ENCODE measurements at places on chromosomes 12 and 14.

GRCh38 chr14:64209444-64210131 is 84.6 kb downstream of the ESR2 start:
- no peak for DNase-seq

DNA sequence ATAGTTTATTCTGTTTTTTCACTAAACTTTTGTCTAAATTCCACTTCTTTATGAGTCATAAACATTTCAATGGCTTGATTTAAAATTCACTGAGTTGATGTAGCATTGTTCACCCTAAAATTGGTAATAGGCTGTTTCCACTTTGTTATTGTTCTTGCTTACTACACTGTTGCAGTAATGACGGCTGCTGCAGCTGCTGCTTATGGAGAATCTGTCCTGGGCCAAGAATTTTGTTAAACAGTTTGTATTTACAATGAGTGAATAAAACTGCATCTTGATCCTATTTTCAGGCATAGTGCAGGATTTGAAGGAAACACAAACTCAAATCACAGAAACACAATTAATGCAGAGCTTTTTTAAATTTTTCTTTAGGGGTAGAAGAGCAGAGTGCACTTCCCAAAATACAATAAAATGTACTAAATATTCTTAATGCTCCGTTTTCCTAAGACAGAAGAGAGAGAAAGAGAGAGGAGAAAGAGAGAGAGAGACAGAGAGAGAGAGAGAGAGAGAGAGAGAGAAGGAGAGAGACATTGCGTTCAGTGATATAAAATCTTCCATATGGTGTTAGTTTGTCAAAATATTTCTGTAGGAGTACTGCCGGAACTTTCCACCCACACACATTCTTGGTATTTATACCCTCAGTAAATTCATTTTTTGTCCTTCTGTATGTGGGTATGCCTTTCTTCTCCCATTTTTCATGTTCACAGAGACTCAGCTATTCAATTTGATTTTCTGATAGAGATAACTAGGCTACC is 266.4 kb downstream of the LRFN5 start:
- DNase-seq = no peak

DNA sequence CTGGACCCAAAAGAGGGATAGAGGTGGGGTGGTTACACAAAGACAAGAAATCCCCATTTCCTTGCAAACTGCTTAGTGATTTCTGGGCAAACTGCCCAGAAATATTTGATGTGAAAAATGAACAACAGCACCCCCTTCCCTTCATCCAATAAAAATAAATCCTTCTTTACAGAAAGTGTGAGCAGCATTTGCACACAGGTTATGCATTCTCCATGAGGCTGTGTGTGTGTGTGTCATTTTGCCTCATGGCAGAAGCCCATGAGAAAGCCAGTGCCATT is 17.2 kb upstream of the NRXN3 start:
- DNase-seq = no peak

DNA sequence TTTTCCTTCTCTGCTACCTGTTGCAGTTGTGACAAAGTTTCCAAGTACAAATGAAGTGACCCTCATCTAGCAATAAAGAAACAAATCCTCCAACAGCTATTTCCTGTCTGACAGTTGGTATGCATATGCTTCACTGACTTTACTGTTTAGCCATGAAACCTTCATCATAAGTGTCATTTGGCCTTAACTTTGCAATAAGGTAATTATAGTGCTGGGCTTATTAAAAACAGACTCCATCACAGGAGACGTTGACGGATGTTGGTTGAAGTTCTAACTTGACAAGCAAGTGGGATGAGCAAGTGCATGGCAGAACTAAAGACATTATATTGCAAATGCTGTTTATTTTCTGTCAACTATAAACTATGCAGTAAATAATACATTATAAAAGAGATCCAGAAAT is 425.2 kb downstream of the RPS29 start:
- no peak for DNase-seq

DNA sequence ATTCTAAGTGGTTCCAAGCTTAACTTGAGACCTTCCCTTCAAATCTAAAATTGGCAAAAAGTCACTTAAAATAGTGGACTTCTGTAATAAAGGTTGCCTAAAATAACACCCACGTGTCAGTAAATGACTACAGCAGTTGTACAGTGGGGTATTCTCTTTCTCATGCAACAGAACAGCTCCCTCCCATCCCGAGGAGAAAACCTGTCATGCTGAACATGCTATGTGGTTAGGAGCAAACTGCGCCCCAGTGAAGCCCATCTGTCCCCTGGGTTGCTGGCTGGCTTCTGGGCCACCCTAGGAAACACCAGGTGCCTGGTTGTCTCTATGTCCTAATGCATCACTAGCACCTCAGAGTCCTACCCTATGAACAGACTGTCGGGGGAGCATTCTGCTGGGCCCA is 2.7 kb downstream of the BTBD6 start:
- DNase-seq = no peak

DNA sequence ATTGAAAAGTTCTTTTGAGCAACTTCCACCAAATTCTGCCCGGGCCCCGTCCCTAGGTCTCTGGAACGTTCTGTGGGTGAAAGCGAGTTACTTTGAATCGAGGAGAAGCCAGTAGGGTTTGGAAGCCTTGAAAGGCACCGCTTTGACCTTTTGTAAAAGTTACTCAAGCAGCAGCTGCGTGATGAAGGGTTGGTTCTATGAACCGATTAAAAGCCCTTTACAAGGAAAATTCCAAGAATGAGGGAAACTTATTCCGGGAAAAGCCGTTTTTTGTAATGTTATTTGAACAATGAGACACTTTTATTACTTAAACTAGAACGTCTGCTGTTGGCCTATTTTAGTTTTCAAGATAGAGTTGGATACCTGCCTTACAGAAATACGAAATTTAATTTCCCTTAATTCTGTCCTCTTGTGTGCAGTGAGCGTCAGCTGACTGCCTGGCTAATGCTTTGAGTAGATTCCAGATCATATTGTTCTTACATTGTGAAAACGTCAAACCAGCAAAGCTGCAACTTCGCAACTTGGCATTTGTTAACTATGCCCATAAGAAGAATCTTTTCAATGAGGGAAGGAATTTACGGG is 906 bp downstream of the LARP4 start:
- DNase-seq = no peak

DNA sequence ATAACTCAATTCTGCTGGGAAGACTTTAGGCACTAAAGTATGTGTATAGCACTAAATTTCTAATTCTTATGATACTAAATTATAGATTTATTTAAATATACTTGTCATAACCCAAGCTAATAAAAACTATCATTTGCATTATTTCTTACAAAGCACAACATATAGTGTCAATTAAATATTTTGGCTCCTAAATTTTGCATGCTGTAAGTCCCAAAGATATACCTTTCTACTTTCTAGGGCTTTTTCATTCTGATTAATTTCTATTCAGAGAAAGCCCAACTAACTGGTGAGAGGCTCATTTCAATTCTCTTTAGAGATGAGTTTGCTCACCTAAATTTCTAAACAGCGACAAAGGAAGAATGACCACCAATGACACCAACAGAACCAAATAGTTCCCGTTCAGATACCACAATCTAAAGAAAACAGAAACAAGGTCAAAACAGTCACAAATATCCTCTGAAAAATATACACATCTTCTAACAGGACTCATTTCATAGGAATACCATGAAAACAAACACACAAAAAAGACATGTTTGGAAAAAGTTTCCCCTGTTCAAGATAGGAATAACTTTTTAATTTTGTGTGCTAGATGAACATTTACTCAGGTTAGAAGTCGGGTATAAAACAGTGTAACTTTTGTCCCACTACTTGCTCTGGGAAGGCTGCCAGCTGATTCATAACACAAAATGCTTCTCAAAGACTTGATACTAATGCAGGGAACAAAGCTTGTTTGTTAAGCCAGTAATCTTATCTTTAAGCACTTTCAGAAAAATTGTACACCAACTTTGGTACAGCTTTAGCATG is 7.6 kb downstream of the SLC38A2 start:
- DNase-seq = no peak

- DNase-seq = no peak
Observed at GRCh38 chr12:20505056-20505455, 136.7 kb downstream of the PDE3A start.

DNA sequence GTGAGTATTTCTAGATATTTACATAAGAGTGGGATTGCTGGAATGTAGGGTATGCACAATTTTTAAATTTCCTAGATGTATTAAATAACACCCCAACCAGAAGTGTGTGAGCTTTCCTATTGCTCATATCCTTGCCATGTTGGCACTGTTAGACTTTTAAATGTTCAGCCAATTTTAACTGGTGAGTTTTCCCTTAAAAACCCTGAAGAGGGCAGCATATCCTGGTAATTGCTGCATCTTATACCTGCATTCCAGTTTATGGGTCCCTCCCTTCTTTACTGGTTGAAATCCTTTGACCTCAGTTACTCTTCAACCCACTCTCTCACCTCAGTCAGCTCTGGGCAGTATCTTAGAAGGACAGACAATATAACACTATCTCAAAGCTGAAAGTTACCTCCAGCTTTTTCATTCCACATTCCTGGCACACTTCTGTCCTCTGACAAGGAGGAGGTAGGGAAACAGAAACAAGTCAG is 270.6 kb downstream of the PAWR start:
- DNase-seq = no peak

GRCh38 chr14:102277874-102278630 is 26.9 kb downstream of the MOK start:
- no peak for DNase-seq

DNA sequence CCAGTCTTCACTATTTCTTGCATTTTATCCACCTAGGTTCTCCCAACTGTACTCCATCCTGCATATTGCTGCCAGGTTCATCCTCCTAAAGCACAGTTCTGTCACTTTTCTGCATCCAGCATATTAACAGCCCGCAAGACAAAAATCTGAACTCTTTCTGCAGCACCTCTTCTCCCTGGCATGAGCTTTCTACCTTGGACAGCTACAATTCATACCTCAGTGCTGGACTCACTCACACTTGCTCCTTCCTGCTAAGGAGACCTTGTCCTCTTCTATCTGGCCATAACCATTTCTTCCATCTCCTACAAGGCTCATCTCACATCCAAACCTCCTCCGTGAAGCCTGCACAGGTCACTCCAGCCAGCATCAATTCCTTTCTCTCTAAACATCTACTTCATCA is 170.1 kb upstream of the GRIP1 start:
- DNase-seq = no peak

- no peak for DNase-seq
Observed at GRCh38 chr14:93729993-93730392, 58.3 kb downstream of the PRIMA1 start.

- no peak for DNase-seq
Observed at GRCh38 chr12:99147130-99147529, 500.4 kb upstream of the GARIN6 start.

GRCh38 chr12:109900752-109901580 is 892 bp downstream of the TCHP start:
- DNase-seq = no peak

DNA sequence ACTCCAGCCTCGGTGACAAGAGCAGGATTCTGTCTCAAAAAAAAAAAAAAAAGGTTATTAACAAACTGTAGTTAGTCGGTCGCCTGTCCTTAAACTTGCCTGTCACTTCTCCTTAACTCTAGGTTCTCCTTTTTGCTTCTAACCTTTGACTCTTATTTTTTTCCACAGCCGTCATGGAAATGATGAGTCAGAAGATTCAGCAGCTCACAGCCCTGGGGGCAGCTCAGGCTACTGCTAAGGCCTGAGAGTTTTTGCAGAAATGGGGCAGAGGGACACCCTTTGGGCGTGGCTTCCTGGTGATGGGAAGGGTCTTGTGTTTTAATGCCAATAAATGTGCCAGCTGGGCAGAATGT is 418 bp upstream of the MYG1 start:
- DNase-seq = peak; percentile 64

- DNase-seq = no peak
Observed at GRCh38 chr12:2248901-2249381, 196.2 kb downstream of the CACNA1C start.

- no peak for DNase-seq
Observed at GRCh38 chr12:5643266-5643665, 211.4 kb downstream of the NTF3 start.

DNA sequence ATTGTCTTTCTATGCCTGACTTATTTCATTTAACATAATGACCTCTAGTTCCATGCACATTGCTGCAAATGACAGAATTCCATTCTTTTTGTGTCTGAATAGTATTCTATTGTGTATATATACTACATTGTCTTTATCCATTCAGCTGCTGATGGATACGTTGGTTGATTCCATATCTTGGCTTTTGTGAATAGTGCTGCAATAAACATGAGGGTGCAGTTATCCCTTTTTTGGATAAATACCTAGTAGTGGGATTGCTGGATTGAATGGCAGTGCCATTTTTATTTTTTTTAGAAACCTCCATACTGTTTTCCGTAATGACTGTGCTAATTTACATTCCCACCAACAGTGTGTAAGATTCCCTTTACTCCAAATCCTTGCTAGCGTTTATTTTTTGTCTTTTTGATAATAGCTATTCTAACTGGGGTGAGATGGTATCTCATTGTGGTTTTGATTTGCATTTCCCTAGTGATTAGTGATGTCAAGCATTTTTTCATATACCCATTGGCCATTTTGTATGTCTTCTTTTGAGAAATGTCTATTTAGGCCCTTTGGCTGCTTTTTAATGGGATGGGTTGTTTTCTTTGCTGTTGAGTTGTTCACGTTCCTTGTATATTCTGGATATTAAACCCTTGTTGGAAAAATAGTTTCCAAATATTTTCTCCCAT is 2.3 kb downstream of the OAS2 start:
- peak; percentile 67 for DNase-seq

DNA sequence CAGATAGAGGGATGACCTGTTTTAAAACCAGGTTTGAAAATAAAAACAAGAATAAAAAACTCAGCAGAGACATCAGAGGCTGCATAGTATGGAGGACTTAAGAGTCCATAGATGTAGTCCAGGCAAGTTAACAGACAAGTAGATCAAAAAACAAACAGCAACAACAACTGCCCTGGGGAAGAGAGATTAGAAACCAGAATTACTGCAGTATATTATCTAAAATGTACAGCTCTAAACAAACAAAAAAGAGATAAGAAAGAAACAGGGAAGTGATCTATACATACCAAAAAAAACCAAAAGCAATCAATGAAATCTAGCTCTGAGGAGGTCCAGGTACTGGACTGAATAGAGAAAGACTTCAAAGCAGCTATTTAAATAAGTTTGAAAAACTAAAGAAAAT is 48.8 kb downstream of the ACSM4 start:
- no peak for DNase-seq

DNA sequence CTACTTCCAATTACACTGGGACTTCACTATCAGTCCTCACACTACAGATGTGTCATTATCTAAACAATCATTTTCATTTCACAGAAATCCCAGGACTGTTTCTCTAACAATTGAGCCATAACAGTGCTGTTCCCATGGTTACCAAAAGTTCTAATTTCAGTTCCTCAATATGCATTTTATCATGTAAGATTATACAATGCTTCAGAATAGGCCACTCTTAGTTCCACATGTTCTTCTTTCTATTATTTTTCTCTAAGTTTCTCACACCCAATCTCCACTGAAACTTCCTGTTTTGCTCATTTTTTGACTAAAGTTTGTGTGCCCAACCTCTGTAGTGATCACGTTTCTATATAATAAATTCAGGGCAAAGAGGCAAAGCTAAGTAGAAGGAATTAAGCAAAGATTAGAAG is 185.8 kb downstream of the DUSP6 start:
- peak; percentile 39 for DNase-seq
